Upper lobe of left lung (tissue), 6 donors: ENCODE measurements at places on chromosomes 3 and 15. TPM values are rescaled to one million over a fixed set of nuclear protein-coding genes. Genes with fewer than 3 reads are reported as not detected.

SGO1 gene
- total RNA-seq, result not detected

HLTF gene
- total RNA-seq, result 26.2 TPM

DNA sequence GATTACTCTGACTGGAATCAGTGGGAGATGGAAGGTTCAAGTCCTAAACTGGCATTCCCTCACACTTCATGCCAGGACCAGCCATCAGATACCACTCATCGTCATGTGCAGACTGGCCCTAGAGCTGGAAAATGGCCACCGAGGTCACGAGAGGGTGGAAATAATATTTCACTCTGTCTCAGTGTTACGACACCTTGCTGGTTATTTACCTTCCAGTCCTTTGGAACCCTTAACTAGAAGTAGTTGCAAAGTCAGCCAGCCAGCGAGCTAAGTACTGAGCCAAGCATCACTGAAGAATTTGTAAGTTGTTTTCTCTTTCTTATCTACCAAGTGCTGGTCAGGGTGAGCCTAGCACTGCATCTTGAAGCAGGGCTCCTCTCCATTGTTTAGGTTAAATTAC lies 309.9 kb upstream of the RASGRP1 start:
- no peak for DNase-seq
- H3K4me1 ChIP-seq, result peaks cover 33% of the 10 kb centered on the region
- H3K36me3 ChIP-seq, result no peaks in the 10 kb centered on the region
- no peak overlapping the region for H3K4me3 ChIP-seq
- H3K27me3 ChIP-seq, result no peaks in the 10 kb centered on the region

ITGA11 gene
- 1.1 TPM for total RNA-seq

DNA sequence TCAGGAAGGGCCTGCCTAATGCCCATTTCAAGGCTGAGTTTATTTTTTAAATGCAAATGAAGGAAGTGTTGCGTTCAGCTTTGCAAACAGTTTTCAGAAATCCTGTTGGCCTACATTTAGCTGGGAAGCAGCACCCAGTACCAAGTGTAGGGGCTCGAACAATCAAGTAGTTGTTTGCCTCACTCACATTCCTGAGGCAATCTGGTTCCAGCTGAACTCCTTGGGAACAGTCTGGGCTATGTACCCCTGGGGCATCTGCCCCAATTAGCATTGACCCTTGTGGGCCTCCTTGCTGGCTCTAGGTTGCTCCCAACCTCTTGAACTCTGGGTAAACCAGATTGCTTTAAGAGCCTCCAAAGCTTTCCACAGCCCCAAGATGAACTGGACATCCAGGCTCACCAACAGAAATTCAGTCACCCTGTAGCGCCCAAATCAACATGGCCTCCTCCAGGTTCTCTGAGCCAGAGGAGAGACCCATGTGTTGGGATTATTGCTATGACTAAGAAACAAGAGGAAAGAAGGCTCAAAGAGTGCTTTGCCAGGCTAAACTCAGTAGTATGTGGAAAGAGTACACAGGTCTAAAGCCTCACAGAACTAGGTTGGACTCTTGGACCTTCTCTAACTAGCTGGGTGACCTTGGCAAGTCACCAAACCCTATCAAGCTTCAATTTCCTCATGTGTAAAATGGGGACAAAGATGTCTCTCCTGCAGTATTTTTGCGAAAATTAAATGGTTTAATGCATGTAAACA lies 532.7 kb downstream of the SOX2 start:
- H3K27ac ChIP-seq, result no peak overlapping the region
- no peak overlapping the region for H3K4me3 ChIP-seq
- DNase-seq, result no peak
- H3K27me3 ChIP-seq, result no peaks in the 10 kb centered on the region
- no peaks in the 10 kb centered on the region for H3K4me1 ChIP-seq

DNA sequence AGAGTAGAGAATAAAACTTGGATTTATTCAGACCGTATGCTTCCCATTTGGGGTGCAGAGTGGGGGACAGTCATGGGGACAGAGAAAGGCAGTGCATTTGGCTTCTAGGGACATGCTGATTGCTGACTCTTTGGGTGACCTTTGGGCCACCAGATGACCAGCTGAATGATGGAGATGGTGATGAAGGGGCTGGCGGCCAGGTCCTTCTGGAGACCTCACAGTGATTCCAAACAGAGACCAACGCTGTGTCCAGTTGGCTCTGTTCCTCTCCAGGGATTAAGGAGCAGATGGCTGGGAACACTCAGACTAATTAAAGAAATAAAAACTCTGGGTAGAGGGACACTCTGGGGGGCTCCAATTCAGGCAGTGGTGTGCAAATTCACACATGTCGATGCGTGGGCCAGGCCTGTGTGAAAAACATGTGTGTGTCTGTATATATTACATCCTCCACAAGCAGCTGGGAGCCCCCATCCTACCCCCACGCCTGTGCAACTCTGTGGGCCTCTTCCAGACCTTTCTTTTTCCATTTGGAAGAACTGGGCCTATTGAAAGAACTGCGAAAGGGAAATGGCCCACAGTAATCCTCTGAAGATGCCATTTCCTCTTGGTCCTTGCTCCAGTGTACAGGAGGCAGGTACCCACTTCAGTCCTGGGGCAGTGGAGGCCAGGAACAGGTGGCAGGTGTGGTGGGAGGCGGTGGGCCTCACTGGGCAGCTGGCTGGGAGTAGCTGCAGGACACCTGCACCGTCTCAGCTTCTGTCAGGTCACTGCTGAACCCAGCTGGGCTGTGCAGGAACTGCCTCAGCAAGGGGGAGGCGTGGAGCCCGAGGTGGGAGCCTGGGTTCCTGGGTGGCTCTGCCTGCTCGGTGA lies 8.9 kb downstream of the XIRP1 start:
- H3K36me3 ChIP-seq, result no peaks in the 10 kb centered on the region
- H3K4me1 ChIP-seq, result peaks cover 43% of the 10 kb centered on the region
- H3K27me3 ChIP-seq, result no peaks in the 10 kb centered on the region
- DNase-seq, result peak; percentile 62

VGLL4 gene
- total RNA-seq, result 93.6 TPM

DNA sequence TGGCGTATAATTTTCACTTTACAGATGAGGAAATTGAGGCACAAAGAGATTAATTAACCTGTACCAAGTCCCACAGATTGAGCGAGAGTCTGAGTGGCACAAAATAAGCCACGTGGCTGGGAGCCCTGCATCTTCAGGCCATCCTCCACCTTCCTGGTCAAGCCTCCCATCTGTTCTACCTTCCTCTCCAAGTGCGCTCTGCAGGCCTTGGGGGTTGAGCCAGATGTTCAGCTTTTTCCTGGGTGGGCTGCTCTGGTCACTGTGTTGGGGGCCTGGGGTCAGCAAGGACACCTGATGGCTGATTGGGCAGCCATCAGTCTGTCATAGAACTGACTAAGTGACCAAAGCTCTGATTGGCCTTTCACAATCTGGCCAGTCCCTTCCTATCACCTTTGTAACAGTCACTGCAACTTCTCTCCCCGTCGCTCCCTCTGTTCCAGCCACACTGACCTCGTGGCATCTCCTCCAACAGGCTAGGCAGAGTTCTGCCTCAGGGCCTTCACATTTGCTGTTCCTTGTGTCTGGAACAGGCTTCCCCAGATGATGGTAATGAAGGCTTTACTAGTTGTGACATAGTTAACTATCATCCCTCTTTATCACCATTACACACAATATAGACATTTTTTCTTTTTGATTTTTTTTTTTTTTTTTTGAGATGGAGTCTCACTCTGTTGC lies 46.8 kb downstream of the SCN5A start:
- no peaks in the 10 kb centered on the region for H3K27me3 ChIP-seq
- DNase-seq, result no peak
- H3K4me3 ChIP-seq, result no peak overlapping the region

NR2C2 gene
- 24.9 TPM for total RNA-seq

GRCh38 chr3:71511446-71511845 lies 72.1 kb downstream of the FOXP1 start:
- DNase-seq, result no peak
- no peak overlapping the region for H3K4me3 ChIP-seq
- no peak overlapping the region for H3K27ac ChIP-seq
- no peaks in the 10 kb centered on the region for H3K36me3 ChIP-seq
- H3K4me1 ChIP-seq, result peaks cover 27% of the 10 kb centered on the region

ACKR2 gene
- total RNA-seq, result 8.2 TPM
